ENCODE measurements at places on chromosomes 5 and 9. TPM values are rescaled to one million over a fixed set of nuclear protein-coding genes. Genes with fewer than 3 reads are reported as not detected.

Gene TLX3
- total RNA-seq, result not detected

Gene AMACR
- 14.5 TPM for total RNA-seq

Gene CEP72
- 4.2 TPM for total RNA-seq

Gene SPATA31D4
- not detected for total RNA-seq

Gene RNF180
- total RNA-seq, result 3.2 TPM

Gene WDR38
- not detected for total RNA-seq

Gene LRRC19
- total RNA-seq, result not detected

Gene SAXO1
- not detected for total RNA-seq

Gene HMMR
- total RNA-seq, result 46.7 TPM

Gene GRAMD2B
- 21.8 TPM for total RNA-seq

Gene TMC1
- total RNA-seq, result not detected

Gene CFAP157
- not detected for total RNA-seq

Gene NDST1
- total RNA-seq, result 73.5 TPM

Gene CEL
- 0.08 TPM for total RNA-seq

Gene RASGEF1C
- not detected for total RNA-seq

Gene FAM221B
- not detected for total RNA-seq

Gene CDK7
- total RNA-seq, result 47.2 TPM

Gene COL23A1
- 0.16 TPM for total RNA-seq

Gene IL31RA
- 5.4 TPM for total RNA-seq

Gene CYLC2
- not detected for total RNA-seq

Gene FSD1L
- total RNA-seq, result 1.3 TPM

Gene FOXD1
- total RNA-seq, result 6.6 TPM

Gene SEMA5A
- 1.7 TPM for total RNA-seq

Gene DMRT3
- not detected for total RNA-seq

Gene OR1Q1
- total RNA-seq, result not detected

Gene FRMD3
- 0.23 TPM for total RNA-seq

Gene SLC36A2
- total RNA-seq, result not detected

Gene SLC6A18
- total RNA-seq, result not detected

Gene PCDHGA2
- 0.04 TPM for total RNA-seq

Gene SH3PXD2B
- total RNA-seq, result 14.8 TPM

Gene BTNL3
- total RNA-seq, result not detected

Gene SHISAL2B
- not detected for total RNA-seq

Gene SLC25A2
- total RNA-seq, result not detected

Gene DNAJC18
- 5.7 TPM for total RNA-seq

Gene TEX10
- 27.2 TPM for total RNA-seq

Gene SPINK4
- not detected for total RNA-seq

Gene TMCO6
- total RNA-seq, result 27.4 TPM

Gene CCNJL
- total RNA-seq, result 4.8 TPM

Gene SAPCD2
- total RNA-seq, result 4.0 TPM

Gene QRFP
- total RNA-seq, result not detected

Gene ZBED3
- 0.49 TPM for total RNA-seq

Gene TNC
- 263 TPM for total RNA-seq

Gene SLC2A6
- 30.5 TPM for total RNA-seq

Gene RMND5B
- total RNA-seq, result 23.0 TPM

Gene ANKRD55
- total RNA-seq, result not detected

Gene ZNF454
- total RNA-seq, result 0.08 TPM

Gene PCAT7
- total RNA-seq, result not detected

Gene RMI1
- total RNA-seq, result 2.3 TPM

Gene TMEM174
- total RNA-seq, result not detected

Gene P4HA2
- total RNA-seq, result 70.4 TPM

Gene SOHLH1
- total RNA-seq, result not detected

Gene ZNF883
- total RNA-seq, result 1.6 TPM

Gene IFNA10
- not detected for total RNA-seq

Gene GNAQ
- 15.4 TPM for total RNA-seq

Gene ZNF366
- not detected for total RNA-seq

Measured in hair follicular keratinocyte (primary cell).